Upper lobe of left lung (tissue), 6 donors: ENCODE measurements at places on chromosomes 4 and X. TPM values are rescaled to one million over a fixed set of nuclear protein-coding genes. Genes with fewer than 3 reads are reported as not detected.

GRCh38 chr4:84503495-84504437 is 4.7 kb upstream of the NKX6-1 start:
- peaks cover 10% of the 10 kb centered on the region for H3K4me1 ChIP-seq
- no peak overlapping the region for H3K4me3 ChIP-seq
- H3K27me3 ChIP-seq, result peaks cover 46% of the 10 kb centered on the region
- no peaks in the 10 kb centered on the region for H3K36me3 ChIP-seq

GRCh38 chr4:28654618-28655017 is 1794.0 kb downstream of the STIM2 start:
- no peaks in the 10 kb centered on the region for H3K36me3 ChIP-seq
- H3K4me1 ChIP-seq, result no peaks in the 10 kb centered on the region
- DNase-seq, result no peak
- H3K4me3 ChIP-seq, result no peak overlapping the region

DNA sequence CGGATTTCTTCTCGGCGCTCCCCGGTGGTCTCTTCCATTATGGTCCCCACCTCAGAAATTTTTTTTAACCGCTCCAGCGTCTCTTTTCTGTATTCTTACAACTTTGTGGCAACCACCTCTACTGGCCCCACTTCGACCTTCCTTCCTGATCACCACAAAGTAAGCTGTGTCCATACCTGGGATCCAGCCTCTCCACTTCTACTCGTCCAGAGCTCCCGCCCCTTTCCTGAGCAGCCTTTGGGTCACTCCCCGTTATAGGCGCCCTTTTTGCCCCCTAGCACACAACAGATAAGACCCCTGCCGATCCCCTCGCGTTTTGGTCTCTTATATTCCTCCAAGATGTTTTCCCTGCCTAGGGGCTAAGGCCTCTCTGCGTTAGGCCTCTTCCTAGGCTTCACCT is 557 bp downstream of the PIGG start:
- H3K36me3 ChIP-seq, result peaks cover 4% of the 10 kb centered on the region
- H3K27ac ChIP-seq, result peak overlapping the region; percentile 93

Gene SSX2B
- not detected for total RNA-seq

GRCh38 chr4:87499403-87500091 is 29.6 kb downstream of the SPARCL1 start:
- peaks cover 22% of the 10 kb centered on the region for H3K36me3 ChIP-seq
- H3K27ac ChIP-seq, result no peak overlapping the region
- H3K4me3 ChIP-seq, result no peak overlapping the region
- no peak for DNase-seq
- H3K27me3 ChIP-seq, result no peaks in the 10 kb centered on the region

DNA sequence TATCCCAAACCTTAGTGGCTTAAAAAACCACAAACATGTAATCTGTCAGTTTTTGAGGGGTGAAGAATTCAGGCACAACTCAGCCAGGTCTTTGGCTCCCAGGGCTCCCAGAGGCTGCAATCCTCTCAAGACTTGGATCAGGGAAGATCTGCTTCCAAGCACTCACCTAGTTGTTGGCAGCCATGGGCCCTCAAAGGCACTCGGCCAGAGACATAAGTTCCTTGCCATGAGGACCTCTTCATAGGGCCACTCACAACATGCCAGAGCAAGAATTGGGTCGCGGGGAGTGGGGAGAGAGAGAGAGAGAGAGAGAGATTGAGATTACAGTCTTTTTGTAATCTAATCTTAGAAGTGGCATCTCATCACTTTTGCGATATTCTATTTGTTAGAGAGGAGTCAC is 77.1 kb upstream of the TBC1D9 start:
- H3K4me1 ChIP-seq, result no peaks in the 10 kb centered on the region
- H3K27ac ChIP-seq, result no peak overlapping the region
- DNase-seq, result peak; percentile 43
- H3K4me3 ChIP-seq, result no peak overlapping the region
- H3K36me3 ChIP-seq, result no peaks in the 10 kb centered on the region

DNA sequence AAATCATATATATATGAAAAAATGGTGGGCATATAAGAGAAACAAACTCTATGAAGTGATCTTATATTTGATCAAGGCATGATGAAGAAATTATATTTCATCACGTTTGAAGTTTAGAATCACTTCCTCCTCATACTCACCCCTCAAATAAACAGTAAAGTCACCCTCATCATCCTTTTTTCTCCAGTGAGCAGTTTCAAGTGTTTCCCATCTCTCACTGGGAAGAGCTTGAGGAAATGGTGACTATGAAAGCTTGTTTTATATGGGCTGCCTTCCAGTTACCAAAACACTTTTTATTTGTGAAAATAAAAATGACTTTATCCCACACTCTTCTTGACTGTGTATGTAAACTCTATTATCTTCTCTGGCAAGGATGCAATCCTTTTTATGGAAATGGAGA is 16.8 kb downstream of the PDLIM3 start:
- H3K27me3 ChIP-seq, result no peaks in the 10 kb centered on the region
- no peak overlapping the region for H3K4me3 ChIP-seq

Gene ZNF718
- total RNA-seq, result 4.9 TPM
